ENCODE measurements at places on chromosomes 11 and 22. TPM values are rescaled to one million over a fixed set of nuclear protein-coding genes. Genes with fewer than 3 reads are reported as not detected.

DNA sequence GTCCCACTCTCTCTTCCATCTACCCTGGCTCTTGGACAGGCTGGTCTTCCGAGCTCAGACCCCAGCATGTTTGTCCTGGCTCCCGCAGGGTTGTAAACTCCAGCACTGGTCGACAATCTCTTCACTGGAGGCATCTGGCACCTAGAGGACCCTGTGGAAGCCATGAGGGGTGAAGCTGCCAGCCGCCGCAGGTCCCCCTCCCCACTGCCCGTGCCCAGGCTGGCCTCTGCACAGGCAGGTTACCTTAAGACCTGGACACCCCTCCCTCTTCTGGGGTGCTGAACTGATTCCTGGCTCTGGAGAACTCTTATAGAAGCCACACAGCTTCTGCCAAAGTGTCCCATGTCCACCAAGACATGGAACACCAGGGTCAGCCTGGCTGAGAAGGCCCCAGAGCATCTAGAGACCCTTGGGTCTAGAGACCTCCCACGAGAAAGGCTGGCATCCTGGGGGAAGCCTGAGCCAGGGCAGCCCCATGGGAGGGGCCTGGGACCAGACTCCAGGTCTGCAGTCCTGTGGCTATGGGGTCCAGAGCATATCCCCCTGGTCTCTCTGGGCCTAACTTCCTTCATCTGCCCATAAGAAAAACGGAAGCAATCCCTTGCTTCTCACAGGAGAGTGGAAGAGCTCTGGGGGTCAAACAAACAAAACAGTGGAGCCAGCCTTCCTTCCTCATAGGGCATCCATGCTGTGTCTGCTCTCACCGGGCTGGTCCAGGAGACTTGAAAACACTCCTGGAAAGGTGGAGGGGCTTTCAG lies 30.6 kb downstream of the LMO1 start:
- no peak for DNase-seq

GRCh38 chr11:94303966-94304958 lies at the start of gene IZUMO1R:
IZUMO1R (plus strand) TSS chr11:94304580; CDS start chr11:94305637, 1,057 bp downstream.
- DNase-seq: no peak

GRCh38 chr22:29313126-29313575 lies 2.3 kb downstream of the RASL10A start:
- DNase-seq: no peak

GRCh38 chr11:68007498-68008380 lies 2.4 kb upstream of the ALDH3B1 start:
- DNase-seq: no peak

- DNase-seq: no peak
Measured at GRCh38 chr22:43277987-43278601, 65.1 kb downstream of the SCUBE1 start.

- DNase-seq: no peak
Measured at GRCh38 chr11:64285885-64286800, 495 bp downstream of the GPR137 start.

DNA sequence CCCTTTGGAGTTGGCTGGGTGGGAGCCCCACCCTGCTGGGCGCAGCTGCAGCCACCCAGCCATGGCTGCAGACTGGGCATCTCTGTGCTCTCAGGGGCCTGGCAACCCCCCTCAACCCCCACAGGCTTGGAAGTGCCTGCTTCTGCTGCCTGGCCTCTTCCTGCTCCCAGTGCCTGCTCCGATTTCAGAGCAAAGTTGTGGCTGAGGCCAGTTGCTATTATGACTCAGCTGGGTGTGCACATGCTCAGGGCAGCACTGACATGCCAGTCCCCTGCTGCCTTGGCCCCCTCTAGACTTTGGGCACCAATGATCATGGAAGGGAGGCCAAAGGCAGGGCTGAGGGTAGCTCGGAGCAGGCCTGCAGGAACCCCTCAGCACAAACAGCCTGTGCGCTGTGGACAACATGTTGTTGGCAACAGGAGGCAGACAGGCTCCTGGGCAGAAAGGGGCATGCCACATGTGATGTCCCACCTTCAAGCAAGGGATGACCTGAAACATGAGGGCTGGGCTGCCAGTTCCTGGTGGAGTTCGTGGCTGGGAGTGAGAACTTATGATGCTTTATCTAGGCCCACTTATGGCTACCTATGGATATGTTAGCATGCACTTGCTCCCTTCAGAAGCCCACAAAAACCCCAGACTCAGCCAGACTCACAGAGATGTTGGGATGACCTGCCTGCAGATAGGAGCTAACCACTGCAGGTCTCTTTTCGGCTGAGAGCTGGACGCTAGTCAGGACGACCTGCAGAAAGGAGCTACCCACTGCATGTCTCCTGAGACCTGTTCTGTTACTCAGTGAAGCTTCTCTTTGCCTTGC lies 96.4 kb upstream of the AMOTL1 start:
- no peak for DNase-seq

- no peak for DNase-seq
Measured at GRCh38 chr11:43404406-43404805, 45.7 kb downstream of the TTC17 start.

DNA sequence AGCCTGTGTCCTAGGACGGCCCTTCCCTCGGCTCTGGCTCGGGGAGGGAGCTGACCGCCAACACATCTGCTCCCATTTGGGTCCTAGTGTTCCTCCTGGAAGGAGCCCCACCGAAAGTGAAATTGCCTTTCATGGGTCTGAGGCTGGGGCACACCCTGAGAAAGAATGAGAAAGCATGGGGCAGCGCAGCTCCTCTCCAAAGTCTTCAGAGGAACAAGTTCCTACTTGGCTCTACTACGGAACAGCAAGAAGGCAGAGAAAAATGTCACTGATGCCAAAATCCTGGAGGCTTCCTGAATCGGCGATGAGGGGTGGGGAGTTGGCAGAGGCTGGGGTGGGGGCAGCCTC lies 41.5 kb upstream of the MYEOV start:
- no peak for DNase-seq

GRCh38 chr22:29477723-29478318 lies 2.2 kb upstream of the NEFH start:
- no peak for DNase-seq

GRCh38 chr22:32905400-32905799 lies 103.9 kb downstream of the TIMP3 start:
- DNase-seq: no peak

GRCh38 chr11:64643256-64643881 lies 52.3 kb downstream of the SLC22A12 start:
- DNase-seq: peak; percentile 27

DNA sequence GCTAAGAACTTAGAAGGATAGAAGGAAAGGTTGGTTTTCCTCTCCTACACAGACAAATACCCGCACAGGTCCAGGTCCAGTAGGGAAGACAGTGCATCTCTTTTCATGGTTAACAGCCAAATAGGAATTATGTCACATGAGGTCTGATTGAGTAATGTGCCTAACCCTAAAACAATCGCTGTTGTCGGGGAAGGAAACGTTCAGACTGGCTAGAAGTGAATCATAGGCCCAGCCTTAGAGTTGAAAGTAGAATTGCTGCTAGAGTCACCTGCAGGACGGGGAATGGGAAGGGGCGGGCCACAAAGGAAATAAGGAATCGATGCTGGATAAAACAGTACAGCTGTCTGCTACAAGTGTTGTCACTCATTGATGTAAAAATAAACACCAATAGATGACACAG lies 12.4 kb upstream of the HTATIP2 start:
- DNase-seq: no peak

DNA sequence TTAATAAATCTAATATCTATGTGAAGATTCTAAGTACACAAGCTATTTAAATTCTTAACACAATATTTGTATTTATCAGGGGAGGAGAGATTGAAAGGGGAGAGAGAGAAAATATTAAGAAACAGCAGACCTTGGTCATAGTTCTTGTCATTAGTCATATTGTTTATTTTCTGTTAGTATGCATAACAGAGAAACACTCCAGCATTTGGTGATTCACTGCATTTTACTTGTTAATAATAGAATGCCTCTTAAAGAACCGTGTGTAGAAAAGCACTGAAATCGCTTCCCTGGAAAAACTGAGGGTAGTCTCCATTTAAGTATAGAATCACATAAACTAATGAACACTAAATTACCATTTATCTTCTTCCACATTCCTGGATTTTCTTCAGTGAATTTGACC lies 122.7 kb upstream of the TRPC6 start:
- no peak for DNase-seq

GRCh38 chr22:28175730-28176492 lies 256.9 kb upstream of the PITPNB start:
- no peak for DNase-seq

- no peak for DNase-seq
Measured at GRCh38 chr22:37213941-37214730, 1.9 kb upstream of the SSTR3 start.

GRCh38 chr11:70494559-70495350 lies 96.4 kb downstream of the CTTN start:
- no peak for DNase-seq

GRCh38 chr22:45441138-45441537 lies 27.6 kb downstream of the RIBC2 start:
- DNase-seq: peak; percentile 58

DNA sequence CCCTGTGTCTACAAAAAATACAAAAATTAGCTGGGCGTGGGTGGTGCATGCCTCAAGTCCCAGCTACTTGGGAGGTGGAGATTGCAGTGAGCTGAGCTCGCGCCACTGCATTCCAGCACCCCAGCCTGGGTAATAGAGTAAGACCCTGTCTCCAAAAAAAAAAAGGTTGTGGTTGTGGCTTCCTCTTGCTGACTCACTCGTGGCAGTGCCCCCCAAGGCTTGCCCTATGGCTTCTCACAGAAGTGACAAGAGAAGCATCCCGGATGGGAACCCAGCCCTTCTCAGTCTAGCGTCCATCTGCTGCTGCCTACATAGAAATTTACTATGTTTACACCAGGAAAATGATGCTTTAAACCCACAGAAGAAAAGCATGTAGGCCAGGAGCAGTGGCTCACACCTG lies 68.5 kb upstream of the PITPNB start:
- peak; percentile 68 for DNase-seq

- DNase-seq: no peak
Measured at GRCh38 chr22:30276039-30276438, 9.4 kb upstream of the OSM start.

DNA sequence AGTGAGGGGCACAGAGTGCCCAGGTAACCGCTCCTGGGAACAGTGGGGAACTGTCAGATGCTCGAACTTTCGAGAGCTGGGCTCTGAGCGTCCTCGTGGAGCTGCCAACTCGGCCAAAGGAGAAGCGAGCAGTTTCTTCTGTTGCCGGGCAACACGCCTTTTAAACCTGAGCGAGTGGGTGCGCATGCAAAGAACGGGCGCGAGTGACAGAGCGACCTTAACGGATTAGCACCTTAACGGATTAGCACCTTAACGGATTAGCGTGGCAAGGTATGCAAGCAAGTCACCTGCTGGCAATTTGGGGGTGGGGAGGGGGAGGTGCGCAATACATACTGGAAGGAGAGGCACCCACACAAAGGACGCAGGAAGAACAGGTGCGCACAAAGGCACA lies 61.8 kb upstream of the PRODH start:
- DNase-seq: no peak

GRCh38 chr11:117752071-117752470 lies 44.9 kb downstream of the DSCAML1 start:
- DNase-seq: no peak

- DNase-seq: no peak
Measured at GRCh38 chr11:61266602-61267001, 25.6 kb downstream of the PGA5 start.

GRCh38 chr22:43628250-43628649 lies 183.9 kb downstream of the EFCAB6 start:
- DNase-seq: no peak

GRCh38 chr11:17423533-17424310 lies 35.3 kb upstream of the KCNJ11 start:
- no peak for DNase-seq

- no peak for DNase-seq
Measured at GRCh38 chr11:36460220-36460619, 49.9 kb downstream of the TRAF6 start.

DNA sequence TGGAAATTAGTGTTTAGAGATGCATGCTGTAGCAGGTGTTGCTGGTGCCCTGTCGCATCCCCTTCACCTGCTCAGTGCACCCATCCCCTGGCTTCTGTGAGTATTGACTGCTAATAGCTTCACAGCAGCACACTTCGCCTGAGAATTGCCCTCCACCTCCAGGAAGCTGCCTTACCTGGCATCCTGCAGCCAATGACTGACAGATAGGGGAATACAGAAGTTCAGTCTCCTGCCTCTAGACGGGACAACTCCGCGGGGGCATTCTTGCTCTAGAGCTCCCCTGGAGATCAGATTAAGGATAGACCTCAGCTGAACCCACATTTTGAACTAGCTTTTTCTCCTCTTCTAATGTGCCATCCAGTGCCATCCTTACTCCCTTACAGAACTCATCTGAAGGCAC lies 9.3 kb upstream of the CD3E start:
- DNase-seq: no peak

- no peak for DNase-seq
Measured at GRCh38 chr22:33925194-33925593, 4.9 kb upstream of the LARGE1 start.

GRCh38 chr11:85724748-85725465 lies 38.9 kb upstream of the CCDC89 start:
- DNase-seq: no peak

DNA sequence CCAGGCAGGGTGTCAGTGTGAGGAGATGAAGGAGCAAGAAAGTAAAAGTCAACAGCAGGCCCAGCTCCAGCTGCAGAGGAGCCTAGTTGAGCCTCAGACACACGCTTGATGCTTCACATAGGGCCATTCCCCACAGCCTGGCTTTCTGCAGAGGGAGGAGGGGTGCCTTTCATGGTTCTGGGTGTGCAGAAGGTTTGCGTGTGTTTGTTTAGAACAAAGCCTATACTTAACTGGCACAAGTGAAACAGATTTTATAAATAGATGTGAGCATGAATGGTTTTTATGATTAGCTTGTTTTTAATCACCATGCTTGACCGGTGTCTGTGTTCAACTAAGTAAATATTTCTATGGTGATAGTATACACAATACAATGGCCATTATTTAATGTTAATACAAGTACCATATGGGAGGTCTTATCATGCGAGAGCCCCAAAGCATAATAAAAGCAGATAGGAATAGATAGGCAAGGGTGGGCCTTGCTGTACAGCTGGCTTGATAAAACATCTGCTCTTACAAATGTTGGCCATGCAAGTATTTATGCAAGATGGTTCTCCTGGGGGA lies 290.2 kb downstream of the ETS1 start:
- DNase-seq: no peak

The B3GAT1 gene
- 2.2 TPM for total RNA-seq

The PNPLA5 gene
- not detected for total RNA-seq

The UPK3A gene
- total RNA-seq: not detected

The CD6 gene
- total RNA-seq: not detected

The MAPK8IP2 gene
- 0.29 TPM for total RNA-seq

The SCGB2A2 gene
- not detected for total RNA-seq

The TRIM66 gene
- 1.8 TPM for total RNA-seq

The KCNK4 gene
- total RNA-seq: not detected

The JHY gene
- total RNA-seq: 2.8 TPM

The FAM227A gene
- 0.23 TPM for total RNA-seq

Data from H4 (cell line).